ENCODE measurements at places on chromosomes 3 and 15. TPM values are rescaled to one million over a fixed set of nuclear protein-coding genes. Genes with fewer than 3 reads are reported as not detected.
A peak's percentile ranks its signal among the peaks of the same experiment; 100 is the strongest.

Gene NANOGP8
- total RNA-seq: not detected

Gene SCAP
- total RNA-seq: 100.0 TPM

Gene TNFAIP8L3
- total RNA-seq: not detected

GRCh38 chr3:13294442-13295351 is 125.4 kb downstream of the NUP210 start:
- peaks cover 40% of the 10 kb centered on the region for H3K27me3 ChIP-seq
- H3K36me3 ChIP-seq: no peaks in the 10 kb centered on the region
- H3K27ac ChIP-seq: no peak overlapping the region
- peak; percentile 34 for DNase-seq
- no peak overlapping the region for H3K4me3 ChIP-seq
- peaks cover 14% of the 10 kb centered on the region for H3K4me1 ChIP-seq

DNA sequence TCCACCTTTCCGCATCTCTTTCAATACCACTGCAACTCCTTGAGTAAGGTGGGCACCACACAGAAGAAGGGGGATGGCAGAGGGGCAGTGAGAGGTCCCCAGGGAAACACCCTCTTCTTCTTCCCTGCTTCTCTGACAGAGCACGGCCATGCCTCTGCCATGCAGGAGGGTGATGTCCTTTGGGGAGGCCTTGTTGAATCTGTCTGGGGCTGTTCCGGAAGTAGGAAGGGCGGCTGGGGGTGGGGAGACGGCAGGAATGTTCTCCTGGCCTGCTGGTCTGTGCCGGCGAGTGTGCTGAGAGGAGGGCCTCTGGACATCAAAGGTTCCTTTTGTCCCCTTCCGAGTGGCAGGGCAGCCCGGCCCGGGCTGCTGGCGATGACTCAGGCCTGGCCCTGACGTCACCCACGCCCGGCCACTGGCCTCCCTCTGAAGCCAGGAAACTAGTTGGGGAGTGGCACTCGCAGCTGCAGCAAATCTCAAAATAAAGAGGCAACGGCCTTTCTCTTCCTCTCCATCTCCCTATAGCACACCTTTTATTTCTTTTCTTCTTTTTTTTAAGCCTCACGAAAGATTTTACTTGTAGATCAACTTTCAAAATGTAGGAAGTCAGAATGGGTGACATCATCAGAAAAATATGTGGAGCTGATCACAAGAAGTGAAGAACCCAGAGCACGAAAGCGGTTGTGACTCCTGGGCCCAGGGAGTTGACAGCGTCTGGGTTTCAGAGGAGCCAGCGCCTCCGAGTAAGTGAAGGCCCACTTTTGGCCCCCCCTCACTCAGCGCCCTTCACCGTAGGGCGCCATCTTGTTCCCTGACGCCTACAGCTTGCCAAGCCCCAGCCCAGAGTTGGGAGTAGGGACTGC is at the start of gene ZBTB38:
Gene ZBTB38 (plus strand): TSS at position 443 of the 863 bp plus-strand sequence. CDS start 73,885 bp downstream, outside the sequence.
- DNase-seq: peak; percentile 31
- H3K27me3 ChIP-seq: no peaks in the 10 kb centered on the region
- H3K36me3 ChIP-seq: no peaks in the 10 kb centered on the region
- H3K27ac ChIP-seq: peak within 1 kb of the TSS; percentile 22

- H3K36me3 ChIP-seq: no peaks in the 10 kb centered on the region
- no peak for DNase-seq
- no peak overlapping the region for H3K4me3 ChIP-seq
- no peaks in the 10 kb centered on the region for H3K4me1 ChIP-seq
- H3K27me3 ChIP-seq: no peaks in the 10 kb centered on the region
Observed at GRCh38 chr3:50418850-50419249, 59.5 kb upstream of the TMEM115 start.

- no peaks in the 10 kb centered on the region for H3K4me1 ChIP-seq
- no peak overlapping the region for H3K27ac ChIP-seq
- H3K4me3 ChIP-seq: no peak overlapping the region
- no peaks in the 10 kb centered on the region for H3K27me3 ChIP-seq
- H3K36me3 ChIP-seq: no peaks in the 10 kb centered on the region
Observed at GRCh38 chr15:69325456-69325971, 26.8 kb downstream of the PAQR5 start.

DNA sequence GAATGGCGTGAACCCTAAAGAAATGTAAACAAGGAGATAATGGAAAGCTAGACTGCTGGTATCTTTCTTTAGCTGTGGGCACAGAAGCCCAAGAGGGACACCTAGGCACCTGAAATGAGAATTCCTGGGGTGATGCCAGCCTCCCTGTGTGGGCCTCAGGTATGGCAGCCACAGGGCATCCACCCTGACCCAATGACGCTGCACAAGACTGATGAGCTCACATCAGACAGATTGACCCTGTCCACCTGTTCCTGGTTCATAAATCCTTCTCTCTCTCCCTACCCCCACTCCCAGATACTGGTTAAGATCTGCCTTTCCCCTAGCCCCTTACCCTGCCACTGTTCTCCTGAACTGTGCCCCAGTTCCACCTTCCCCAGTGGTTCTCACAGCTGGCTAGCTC is 1.5 kb downstream of the GLB1 start:
- DNase-seq: no peak
- peak overlapping the region; percentile 7 for H3K27ac ChIP-seq
- peaks cover 11% of the 10 kb centered on the region for H3K4me1 ChIP-seq
- H3K36me3 ChIP-seq: no peaks in the 10 kb centered on the region
